RCC 7860 (cell line): ENCODE measurements at places on chromosomes 16 and 17.

DNA sequence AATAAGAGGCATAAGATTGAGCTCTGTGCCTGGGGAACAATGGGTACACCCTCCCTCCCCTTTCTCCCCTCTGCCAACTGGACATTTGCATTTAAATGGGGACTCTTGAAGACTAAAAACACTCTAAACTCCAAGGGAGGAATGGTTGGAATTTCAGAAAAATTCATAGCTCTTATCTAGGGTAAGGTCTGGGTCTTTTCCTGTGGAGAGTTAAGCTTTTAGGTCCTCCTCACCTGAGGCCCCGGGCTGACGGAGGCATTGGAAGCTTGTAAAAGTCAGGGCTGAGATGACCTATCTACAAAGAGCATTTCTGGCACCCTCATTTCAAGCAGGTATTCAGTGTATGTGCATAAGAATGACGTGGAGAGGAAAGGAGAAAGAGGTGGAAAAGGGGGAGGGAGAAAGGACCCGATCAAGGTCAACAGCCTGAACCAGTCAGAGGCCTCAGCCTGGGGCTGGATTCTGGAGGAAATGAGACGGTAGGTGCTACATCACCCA, 78.0 kb downstream of the RAP1GAP2 start:
- DNase-seq: no peak

GRCh38 chr17:12673788-12674187, 8.1 kb downstream of the MYOCD start:
- DNase-seq: no peak

GRCh38 chr16:56607109-56607618, 1.2 kb upstream of the MT2A start:
- peak; percentile 99 for DNase-seq

DNA sequence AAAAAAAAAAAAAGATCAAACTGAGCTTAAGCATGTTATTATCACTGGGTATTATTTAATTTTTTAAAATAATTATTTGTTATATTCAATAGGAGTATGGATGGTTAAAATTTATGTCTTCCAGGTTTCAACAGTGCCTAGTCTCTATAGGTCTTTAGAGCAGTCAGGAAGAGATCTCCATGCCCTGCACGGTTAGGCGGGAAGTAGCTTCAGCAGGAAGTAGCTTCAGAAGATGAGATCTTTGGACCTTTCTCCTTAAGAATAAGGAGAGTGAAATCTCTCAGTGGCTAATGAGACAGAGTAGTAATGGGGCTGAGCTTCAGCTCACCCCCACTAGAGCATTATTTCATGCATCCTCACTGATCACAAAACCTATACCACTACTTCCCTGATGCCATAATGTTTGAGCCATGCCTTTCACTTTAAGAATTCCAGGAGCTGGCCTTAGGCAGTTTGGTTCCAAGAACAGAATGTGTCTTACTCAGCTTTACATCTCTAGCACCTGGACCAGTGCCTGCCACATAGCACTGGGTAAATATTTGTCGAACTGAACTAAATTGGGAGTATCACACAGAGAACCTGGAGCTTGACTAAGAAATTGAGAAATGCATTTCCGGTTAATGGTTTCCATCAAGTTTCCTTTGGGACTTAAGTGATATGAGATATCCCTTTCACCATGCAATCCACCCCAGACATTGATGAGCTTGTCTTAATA, 43.5 kb downstream of the SCPEP1 start:
- no peak for DNase-seq

DNA sequence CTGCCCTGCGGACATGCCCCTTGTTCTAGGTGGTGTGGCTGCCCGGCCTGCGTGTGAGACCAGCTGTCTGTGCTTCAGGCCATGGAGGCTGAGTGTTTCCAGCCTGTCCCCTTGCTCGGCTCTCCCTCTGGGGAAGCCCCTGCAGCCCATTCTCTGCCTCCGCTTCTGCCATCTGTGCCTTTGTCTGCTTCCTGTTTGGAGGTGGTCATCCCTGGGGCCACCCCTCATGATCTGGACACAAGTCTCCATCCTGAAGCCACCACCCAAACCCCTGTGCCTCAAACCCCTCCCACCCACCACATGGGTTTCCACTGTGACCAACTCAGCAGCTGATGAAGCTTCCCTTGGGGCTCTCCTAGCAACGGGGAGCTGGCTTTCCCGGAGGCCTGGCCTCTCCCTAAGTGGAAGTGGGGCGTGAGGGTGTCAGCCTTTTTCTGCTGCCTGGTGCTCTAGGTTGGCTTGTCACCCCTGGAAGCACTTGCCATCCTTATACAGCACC, 184.9 kb downstream of the SEC14L1 start:
- DNase-seq: no peak

DNA sequence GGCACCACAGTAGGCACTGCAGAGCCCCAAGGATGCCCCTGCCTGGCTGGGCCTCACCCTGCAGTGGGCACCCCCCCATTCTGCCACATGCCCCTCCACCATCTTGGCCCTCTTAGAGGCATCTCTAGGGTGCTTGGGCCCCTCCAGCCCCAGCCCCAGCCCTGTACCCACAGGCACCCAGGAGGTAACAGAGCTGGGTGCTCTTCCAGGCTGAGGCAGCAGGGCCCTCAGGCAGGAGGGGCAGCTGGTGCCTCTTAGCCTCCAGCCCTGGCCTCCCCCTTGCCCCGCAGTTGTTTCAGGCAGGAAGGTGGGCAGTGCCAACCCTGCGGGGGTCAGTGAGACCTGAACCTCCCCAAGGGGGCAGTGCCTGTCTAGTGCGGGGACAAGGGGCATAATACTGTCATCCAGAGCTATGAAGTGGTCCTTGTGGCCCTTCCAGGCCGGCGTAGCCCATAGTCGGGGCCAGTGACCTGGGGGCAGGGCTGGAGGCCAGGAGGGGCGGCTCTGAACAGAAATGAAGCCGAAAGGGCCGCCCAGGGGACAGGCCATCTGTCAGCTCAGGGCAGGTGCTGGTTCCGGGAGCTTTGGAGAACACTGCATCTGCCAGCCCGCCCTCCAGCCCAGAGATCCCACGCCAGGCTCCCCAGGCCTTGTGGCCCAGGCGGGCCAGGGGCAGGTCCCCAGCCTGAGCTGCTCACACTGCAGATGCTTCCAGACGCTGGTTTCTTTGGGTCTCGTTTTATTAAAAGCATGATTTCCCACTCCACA, 4.9 kb upstream of the AATK start:
- DNase-seq: no peak

DNA sequence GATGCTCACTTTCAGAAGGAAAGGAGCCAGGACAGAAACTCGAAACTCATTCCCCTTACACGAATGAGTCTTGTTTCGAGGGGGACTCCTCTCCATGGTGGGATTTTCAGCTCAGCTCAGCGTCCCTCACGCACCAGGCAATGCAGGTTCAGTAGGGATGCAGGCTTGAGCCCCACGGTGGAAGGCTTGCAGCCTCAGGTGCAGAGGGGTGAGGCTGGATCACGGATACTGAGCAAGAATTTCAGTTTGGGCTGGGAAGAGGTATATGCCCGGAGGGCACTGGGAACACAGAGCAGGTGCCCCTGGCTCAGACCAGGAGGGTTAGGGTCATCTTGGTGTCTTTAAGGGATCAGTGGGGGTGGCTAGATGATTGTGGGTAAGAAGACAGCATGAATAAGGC, 344.9 kb upstream of the TNRC6C start:
- DNase-seq: no peak

- DNase-seq: no peak
Measured at GRCh38 chr17:19381361-19381740, 3.1 kb downstream of the MAPK7 start.

GRCh38 chr16:17233318-17234002, 237.3 kb downstream of the XYLT1 start:
- no peak for DNase-seq

DNA sequence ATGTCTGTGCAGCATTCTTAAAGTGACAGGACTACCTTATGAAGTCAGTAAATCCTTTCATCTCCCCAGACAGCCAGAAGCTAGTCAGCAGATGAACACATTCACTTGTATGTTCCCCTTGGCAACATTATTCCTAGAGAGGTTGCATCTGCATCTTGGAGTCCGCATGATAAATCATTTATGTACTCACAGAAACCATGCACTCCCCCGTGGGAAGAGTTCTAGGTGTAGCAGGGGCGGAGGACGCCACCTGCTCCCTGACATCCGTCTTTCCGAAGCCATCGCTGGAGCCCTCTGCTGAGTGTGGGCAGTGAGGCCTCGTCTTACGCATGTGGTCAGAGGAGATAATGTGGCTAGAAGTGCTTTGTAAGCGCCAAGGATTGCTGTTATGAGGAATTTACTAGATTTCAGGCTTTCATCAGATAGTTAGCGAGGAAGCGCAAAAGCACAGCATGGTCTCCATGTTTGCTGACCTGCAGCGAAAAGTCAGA, 144.5 kb downstream of the RPTOR start:
- no peak for DNase-seq

GRCh38 chr16:31474173-31474714, 2.3 kb downstream of the TGFB1I1 start:
- DNase-seq: no peak
